PC-3 (cell line): ENCODE measurements at places on chromosomes 12 and 14. TPM values are rescaled to one million over a fixed set of nuclear protein-coding genes. Genes with fewer than 3 reads are reported as not detected.

DNA sequence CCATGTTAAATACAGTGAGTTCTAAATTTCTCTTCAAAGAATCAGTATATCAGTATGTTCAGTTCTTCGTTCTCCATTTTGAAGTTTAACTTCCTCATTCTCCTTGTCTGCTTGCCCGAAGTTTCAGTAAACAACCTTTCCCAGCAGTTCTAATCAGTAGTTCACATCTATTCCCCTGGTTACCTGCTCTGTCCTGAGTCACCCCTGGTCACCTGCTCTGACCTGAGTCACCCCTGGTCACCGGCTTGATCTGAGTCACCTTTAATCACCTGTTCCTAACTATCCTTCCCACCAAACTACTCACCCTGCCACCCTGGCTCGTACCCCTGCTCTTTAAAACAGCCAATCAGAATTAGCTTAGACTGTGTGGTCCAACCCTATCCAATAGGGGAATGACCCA is 9.4 kb upstream of the OR10G3 start:
- no peak for DNase-seq
- no peak overlapping the region for H3K27ac ChIP-seq
- no peaks in the 10 kb centered on the region for H3K4me1 ChIP-seq
- H3K27me3 ChIP-seq: peaks cover 16% of the 10 kb centered on the region; the same call in 1 of the 2 replicates

DNA sequence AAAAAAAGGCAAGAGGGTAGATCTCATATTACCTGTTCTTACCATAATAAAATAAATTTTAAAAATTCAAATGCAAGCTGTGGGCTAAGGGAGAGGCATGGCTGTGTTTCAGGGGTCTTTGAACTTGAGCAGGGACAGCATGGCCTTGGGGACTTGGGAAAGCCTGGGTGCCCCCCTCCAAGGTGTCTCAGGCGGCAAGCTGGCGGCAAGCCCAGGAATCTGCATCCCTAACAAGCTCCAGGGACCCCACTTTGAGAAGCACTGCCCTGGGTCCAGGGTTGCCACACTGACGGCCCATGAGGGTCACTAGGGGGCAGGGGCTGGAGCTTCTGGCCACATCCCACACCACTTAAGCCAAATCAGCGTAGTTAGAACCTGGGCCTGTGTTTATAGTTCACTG is 193.8 kb downstream of the SLC15A4 start:
- no peak overlapping the region for H3K4me3 ChIP-seq
- H3K4me1 ChIP-seq: no peaks in the 10 kb centered on the region
- no peak overlapping the region for H3K27ac ChIP-seq
- no peaks in the 10 kb centered on the region for H3K36me3 ChIP-seq
- H3K27me3 ChIP-seq: peaks cover 18% of the 10 kb centered on the region; the same call in 1 of the 2 replicates

DNA sequence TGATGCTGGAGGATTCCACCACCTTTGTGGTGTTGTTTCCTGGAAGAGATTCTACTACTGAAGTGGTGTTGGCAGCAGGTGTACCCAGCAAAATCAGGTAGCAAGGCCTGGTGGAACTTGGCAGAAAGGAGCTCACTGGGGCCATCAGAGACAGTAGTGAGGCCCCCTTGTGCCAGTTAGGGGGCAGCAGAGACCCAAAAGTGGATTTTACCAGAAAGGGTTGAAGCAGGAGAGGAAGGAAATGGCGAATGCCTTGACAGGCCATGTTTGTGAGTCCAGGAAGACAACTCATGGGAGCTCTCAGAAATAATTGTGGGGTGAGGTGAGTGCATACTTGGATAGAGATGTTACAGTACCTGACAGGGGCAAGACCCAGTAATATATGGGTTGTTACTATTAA is 137.7 kb upstream of the FGD4 start:
- H3K4me1 ChIP-seq: no peaks in the 10 kb centered on the region
- H3K27ac ChIP-seq: no peak overlapping the region
- H3K36me3 ChIP-seq: no peaks in the 10 kb centered on the region
- DNase-seq: no peak

- H3K27ac ChIP-seq: no peak overlapping the region
- no peak overlapping the region for H3K4me3 ChIP-seq
- peaks cover 43% of the 10 kb centered on the region for H3K36me3 ChIP-seq
- no peak for DNase-seq
- H3K4me1 ChIP-seq: no peaks in the 10 kb centered on the region
Observed at GRCh38 chr14:39043352-39043943, 59.6 kb downstream of the SEC23A start.

GRCh38 chr12:89189448-89189847 is 162.9 kb downstream of the DUSP6 start:
- peaks cover 10% of the 10 kb centered on the region; the same call in 1 of the 2 replicates for H3K36me3 ChIP-seq
- H3K4me3 ChIP-seq: no peak overlapping the region
- no peaks in the 10 kb centered on the region for H3K27me3 ChIP-seq
- DNase-seq: no peak

GRCh38 chr12:86456241-86456640 is 200.1 kb upstream of the MGAT4C start:
- peak; percentile 81 for DNase-seq
- H3K36me3 ChIP-seq: no peaks in the 10 kb centered on the region
- peaks cover 10% of the 10 kb centered on the region; the same call in 1 of the 2 replicates for H3K4me1 ChIP-seq
- H3K4me3 ChIP-seq: no peak overlapping the region

DNA sequence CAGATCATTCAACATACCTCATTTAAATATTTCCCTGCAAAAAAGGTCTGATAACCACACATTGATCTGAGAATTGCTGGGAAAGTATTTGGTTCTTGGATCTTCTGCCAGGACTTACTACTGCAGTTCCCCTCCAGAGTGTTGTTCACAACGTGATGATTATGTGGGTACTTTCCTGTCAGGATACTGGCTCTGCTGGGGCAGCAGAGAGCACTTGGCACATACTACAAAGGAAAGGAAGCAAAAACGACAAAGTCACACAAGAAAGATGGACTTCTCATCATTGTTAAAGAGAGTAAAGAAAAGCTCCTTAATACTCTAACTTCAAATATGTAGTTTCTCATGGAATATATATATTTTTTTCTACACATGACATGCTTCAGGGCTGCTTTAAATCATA is 11.5 kb downstream of the GNS start:
- H3K4me1 ChIP-seq: peaks cover 32% of the 10 kb centered on the region
- H3K27me3 ChIP-seq: no peaks in the 10 kb centered on the region
- H3K36me3 ChIP-seq: peaks cover 25% of the 10 kb centered on the region
- peak; percentile 17 for DNase-seq
- no peak overlapping the region for H3K27ac ChIP-seq
- H3K4me3 ChIP-seq: no peak overlapping the region

GRCh38 chr12:75994069-75994740 is 37.4 kb downstream of the PHLDA1 start:
- no peak for DNase-seq
- no peak overlapping the region for H3K27ac ChIP-seq
- H3K4me3 ChIP-seq: no peak overlapping the region
- H3K4me1 ChIP-seq: peaks cover 49% of the 10 kb centered on the region
- no peaks in the 10 kb centered on the region for H3K36me3 ChIP-seq
- H3K27me3 ChIP-seq: no peaks in the 10 kb centered on the region

DNA sequence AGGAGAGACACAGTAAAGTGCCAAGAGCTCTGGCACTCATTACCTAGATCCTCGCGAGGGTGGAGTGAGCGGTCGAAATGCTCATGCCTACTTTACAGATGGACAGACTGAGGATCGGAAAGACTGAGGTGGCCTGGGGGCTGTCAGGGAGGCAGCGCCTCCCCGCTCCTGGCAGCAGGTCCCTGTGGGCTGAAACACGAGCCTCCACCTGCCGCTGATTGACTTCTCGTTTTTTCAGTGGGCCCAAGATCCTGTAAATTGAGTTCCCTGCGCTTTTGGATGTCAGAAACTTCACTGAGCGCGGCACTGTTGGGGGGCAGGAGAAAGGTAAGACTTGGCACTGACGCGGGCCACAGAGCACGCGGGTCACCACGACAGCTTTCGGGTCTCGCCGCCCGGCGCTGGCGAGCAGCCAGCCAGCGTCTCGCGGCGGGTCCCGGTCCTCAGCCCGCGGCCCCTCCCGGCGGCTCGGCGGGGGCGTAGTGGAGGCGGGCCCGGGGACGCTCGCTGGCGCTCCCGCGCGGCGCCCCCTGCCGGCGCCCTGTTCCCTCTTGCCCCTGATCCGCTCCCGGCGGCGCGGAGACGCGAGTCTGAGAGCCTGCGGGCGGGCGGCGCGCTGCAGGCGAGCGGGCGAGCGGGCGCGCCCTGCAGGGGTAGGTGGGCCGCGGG is 552 bp upstream of the SCN8A start:
- no peaks in the 10 kb centered on the region for H3K36me3 ChIP-seq
- peak; percentile 86 for DNase-seq
- H3K4me3 ChIP-seq: peak overlapping the region; percentile 83
- no peaks in the 10 kb centered on the region for H3K27me3 ChIP-seq

GRCh38 chr12:101459642-101460346 is 15.3 kb upstream of the SPIC start:
- no peak overlapping the region for H3K4me3 ChIP-seq
- H3K4me1 ChIP-seq: peaks cover 10% of the 10 kb centered on the region
- no peaks in the 10 kb centered on the region for H3K27me3 ChIP-seq
- peak overlapping the region; percentile 43 for H3K27ac ChIP-seq

The ASB2 gene
- 0.12 and 0.22 TPM in 2 replicates for total RNA-seq

The C14orf132 gene
- 0.06 TPM in 1 of 2 replicates, not detected in the other for total RNA-seq

The KLRC2 gene
- total RNA-seq: not detected in 2 replicates

The ZFYVE21 gene
- 47.2 and 50.1 TPM in 2 replicates for total RNA-seq

The PLA2G1B gene
- total RNA-seq: not detected in 2 replicates

The STAT6 gene
- 20.8 and 28.4 TPM in 2 replicates for total RNA-seq

The TBX3 gene
- 89.4 and 123 TPM in 2 replicates for total RNA-seq
